ENCODE measurements at places on chromosomes 5 and 9.

DNA sequence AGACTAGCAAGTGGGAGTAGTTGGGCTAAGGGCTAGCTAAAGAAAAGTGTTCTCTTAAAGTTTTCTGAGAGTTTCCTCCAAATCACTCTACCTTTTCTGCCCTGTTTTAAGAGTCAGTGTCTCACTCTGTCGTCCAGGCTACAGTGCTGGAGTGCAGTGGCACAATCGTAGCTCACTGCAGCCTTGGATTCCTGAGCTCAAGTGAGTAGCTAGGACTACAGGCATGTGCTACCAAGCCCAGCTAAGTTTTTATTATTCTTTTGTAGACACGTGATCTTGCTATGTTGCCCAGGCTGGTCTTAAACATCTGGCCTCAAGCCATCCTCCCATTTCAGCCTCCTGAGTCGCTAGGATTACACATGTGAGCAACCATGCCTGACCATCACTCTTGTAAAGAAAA, 378.9 kb downstream of the CAAP1 start:
- DNase-seq = no peak

- DNase-seq = no peak
These were observed 309.1 kb downstream of the NSG2 start for GRCh38 chr5:174354571-174354970.

DNA sequence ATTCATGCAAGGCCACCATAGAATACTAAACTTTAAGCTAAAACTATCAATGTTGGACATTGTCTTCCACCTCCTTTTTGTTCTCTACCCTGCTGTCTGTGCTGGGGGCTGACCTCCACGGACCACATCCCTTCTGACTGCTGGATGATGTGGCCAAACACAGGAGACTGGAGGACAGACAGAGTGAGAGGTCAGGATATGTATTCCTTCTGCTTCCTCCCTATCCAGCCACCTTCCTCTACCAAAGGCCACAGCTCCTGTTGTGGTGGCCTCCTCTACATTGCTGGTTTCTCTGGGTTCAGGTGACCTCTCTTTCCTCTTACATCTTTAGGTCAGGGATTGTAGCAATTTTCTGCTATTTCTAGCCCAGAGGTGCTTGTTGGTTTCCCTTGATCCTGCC, 148.1 kb downstream of the ACTBL2 start:
- DNase-seq = no peak

DNA sequence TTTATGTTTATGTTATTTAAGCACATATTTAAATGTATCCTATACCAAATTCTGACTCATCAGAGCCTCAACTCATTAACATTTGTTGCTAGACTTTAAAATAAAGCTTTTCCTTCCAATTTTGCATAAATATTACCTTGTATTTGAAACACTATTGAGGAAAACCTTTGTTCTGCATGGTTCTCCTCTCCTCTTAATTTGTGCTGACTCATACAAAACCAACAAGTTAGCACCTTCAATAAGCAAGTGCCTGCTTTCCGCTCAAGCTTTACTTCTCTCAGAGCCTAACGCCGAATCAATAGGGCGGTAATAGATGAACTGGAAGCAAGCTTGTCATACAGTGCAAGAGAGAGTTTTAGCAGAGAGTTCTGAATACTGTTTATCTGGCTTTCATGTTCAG, 7.9 kb downstream of the AMACR start:
- no peak for DNase-seq

- DNase-seq = no peak
These were observed 307.8 kb downstream of the RAB3C start for GRCh38 chr5:58890701-58891085.

DNA sequence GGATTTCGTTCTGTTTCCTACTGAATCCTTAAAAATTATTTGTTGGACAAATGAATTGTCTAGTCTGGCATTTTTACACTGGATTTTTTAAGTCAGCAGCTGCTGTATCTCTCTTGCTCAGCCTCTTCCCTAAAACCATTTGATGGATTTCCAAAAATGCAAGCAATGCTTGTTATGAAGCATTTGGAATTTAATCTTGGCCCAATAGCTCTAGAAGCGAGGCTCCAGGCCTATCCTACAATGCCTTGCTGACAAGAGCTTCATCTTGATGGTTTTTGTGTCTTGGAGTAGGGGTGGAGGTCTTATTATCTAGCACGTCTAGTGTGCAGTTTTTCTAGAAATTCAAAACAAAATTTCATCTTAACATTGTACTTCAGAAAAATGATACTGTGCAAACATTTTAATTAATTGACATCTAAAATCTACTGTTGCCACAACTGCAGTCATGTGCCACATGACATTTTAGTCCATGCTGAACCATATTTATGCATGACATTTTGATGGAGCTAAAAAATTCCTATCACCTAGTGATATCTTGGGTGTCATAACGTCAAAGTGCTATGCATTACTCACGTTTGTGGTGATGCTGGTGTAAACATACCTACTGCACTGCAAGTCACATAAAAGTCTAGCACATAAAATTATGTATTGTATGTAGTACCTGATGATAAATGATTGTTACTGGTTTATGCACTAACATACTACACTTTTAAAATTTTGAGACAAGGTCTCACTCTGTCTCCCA, 5.9 kb upstream of the RAD23B start:
- no peak for DNase-seq

GRCh38 chr9:136728080-136728547, 14.6 kb downstream of the LCN10 start:
- DNase-seq = peak; percentile 85

DNA sequence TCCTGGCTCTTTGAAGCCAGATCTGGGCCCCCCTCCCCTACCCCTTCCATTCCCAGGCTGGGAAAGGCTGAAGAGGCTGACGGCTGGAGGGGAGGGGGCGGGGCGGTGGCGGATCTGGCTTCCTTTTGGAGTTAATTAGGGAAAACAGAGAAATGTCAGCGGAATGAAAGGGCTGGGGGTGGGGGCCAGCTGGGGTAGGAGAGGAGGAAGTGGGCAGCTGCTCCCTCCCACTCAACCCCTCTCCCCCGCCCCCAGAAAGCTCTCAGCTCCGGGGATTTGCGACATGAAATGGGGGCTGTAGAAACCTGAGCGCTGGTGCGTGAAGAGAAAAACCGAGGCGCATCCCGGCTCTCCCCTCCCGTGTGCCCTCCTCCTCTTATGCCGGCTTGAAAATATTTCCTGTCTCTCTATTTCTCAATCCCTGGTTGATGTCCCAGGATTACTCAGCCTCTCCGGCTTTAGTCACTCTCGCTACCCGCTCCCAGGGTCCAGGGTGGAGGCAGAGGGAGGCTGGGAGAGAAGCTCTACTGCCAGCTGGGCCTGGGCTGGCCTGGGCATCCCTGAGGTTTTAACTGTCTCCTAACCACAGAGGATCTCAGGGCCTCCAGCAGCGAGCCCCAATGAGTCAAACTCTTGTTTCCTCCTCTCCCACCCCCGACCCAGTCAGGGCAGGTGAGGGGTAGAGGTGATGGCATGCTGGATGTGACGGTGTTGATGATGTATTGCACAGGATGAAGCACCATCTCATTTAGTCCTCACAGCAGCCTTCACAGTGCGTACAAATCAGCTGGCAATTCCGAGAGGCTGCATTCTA, 20.1 kb downstream of the PCDHGC5 start:
- DNase-seq = peak; percentile 67

DNA sequence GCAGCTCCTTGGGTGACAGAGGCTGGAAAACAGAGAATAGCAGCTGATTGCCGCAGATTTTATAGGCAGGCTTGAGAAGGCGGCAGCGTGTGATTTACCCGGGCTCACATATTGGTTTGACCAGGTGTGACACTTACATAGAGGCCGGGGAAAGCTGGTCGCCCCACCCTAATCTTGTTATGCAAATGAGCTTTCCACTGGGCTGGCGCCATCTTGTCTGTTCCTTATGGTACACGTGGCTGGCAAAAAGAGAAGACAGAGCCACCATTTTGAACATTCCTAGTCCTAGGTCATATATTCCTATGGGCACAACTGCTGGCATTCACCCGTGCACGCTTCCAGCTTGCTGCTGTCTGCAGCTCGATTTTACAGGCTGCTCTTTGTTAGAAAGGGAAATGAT, 11.3 kb upstream of the SPZ1 start:
- DNase-seq = no peak

GRCh38 chr9:73347720-73348119, 196.1 kb downstream of the ANXA1 start:
- no peak for DNase-seq

GRCh38 chr9:21317956-21318923, 13.1 kb upstream of the IFNA5 start:
- DNase-seq = peak; percentile 52

- no peak for DNase-seq
These were observed 250.3 kb upstream of the ZNF608 start for GRCh38 chr5:124996764-124997077.

DNA sequence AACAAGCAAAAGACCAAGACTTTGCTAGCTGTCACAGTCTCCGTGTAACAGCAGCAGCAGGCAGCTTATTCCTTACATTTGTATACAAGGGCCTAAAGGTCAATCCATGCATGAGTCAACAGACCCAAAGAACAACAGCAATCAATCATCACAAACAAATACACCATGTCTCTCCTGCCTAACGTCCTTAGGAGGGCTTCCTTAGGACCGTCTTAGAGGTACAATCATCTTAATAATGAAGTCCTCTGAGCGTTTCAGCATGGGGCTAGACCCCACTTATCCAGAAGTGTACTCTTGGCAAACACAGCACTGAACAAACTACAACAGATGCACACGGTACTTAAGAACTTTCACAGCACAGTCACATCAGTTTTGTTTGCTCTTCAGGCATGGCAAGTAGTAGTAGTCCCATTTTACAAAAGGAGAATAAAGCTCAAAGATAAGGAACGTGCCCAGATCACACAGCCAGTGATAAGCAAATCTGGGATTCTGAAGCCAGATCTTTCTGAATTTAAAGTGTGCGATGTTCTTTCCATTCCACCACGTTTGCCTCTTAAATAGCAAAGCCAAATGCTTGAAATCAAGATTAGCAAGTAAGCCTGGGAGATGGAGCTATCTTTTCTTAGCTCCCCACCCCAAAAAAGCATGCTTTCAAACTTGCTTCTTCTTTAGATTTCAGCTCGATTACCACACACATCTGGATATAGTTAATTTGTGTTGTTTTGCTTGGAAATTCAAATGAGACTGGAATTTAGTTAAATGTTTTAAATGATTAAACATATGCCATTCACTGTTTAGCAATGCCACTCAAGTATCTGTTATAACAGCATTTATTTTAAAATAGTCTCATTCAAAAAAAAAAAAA, 24.2 kb downstream of the PSMB7 start:
- no peak for DNase-seq

- DNase-seq = peak; percentile 13
These were observed 184.6 kb downstream of the CDK5RAP2 start for GRCh38 chr9:120395376-120395775.

GRCh38 chr9:83512621-83513020, 25.6 kb downstream of the FRMD3 start:
- DNase-seq = no peak

DNA sequence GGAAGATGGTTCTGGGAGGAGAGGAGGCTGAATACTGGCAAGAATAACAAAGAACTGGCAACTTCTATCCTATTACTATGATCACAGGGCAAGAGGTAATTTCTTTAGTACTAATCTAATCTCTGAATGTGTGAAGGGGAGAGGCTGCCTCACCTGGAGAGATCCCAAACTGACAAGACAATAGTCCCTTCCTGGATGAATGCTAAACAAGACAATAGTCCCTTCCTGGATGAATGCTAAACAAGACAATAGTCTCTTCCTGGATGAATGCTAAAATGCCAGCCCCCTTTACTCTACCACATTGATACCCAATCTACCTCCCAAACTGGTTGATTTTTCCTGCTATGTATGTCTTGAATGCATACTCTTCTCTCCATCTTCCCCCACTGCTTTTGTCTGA, 145.2 kb downstream of the SIL1 start:
- no peak for DNase-seq

DNA sequence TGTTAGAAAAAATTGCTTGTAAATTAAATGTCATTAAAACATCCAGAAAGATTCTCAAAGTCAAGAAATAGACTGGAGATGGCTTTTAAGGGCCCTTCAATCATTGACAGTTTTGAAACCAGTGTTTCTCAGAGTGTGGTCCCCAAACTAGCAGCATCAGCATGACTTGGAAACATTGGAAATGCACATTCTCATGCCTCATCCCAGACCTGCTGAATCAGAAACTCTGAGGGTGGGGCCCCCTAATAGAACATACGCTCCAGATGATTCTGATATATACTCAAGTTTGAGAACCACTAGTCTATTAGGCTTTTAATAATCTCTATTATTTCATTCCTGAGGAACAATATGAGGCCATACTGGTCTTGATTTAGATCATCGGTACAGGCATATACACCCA, 181.6 kb downstream of the SMARCA2 start:
- no peak for DNase-seq

- no peak for DNase-seq
These were observed 128.1 kb downstream of the GADD45G start for GRCh38 chr9:89732939-89733324.

GRCh38 chr9:112751056-112751795, 666 bp downstream of the SNX30 start:
- peak; percentile 56 for DNase-seq

- DNase-seq = no peak
These were observed 109.7 kb upstream of the RETREG1 start for GRCh38 chr5:16726538-16726946.

DNA sequence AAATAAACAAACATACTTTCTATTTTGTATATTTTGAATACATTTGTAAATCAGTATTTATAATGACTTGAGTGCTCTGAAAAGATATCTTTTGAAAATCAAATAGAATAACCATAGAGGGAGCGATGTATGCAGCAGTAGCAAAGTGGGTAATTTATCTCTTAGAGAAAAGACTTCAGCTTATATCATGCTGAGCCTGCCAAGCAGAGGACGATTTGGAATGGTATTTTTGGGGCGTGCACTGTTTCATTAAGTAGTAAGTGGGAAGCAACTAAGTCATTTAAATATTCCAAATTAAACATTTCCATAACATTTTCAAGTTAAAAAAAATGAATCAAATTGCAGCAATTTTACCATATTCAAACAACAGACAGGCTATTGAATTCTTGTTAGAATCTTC, 147.6 kb downstream of the CDH10 start:
- no peak for DNase-seq

- no peak for DNase-seq
These were observed 5.0 kb downstream of the AGXT2 start for GRCh38 chr5:35042781-35043180.

GRCh38 chr5:81420039-81420667, 26.2 kb upstream of the ACOT12 start:
- DNase-seq = peak; percentile 81

GRCh38 chr5:146340260-146341081, 1.8 kb downstream of the POU4F3 start:
- DNase-seq = peak; percentile 8

- no peak for DNase-seq
These were observed 73.1 kb upstream of the FST start for GRCh38 chr5:53407373-53407772.

GRCh38 chr9:117860849-117861248, 156.6 kb downstream of the TLR4 start:
- no peak for DNase-seq

DNA sequence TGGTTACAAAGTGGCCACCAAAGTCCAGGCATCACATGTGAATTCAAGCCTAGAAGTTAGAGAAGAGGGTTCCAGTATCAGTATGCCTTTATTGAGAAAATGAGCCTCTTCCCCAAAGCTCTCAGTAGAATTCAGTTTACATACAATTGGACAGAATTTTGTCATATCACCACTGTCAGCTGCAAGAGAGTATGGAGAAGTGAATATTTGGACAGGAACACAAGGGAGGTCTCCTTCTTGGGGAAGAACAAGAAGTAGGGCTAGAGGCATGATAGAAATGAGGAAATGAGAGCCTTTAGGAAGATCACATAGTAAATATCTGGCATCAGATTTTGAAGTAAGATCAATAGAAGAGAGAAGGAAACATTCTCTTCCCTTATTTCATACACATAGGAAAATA, 27.8 kb upstream of the VLDLR start:
- DNase-seq = peak; percentile 40

All from inflammatory macrophage treated with lipopolysaccharide for 4 hours (primary cell).